Kidney capillary endothelial cell (primary cell): ENCODE measurements at places on chromosomes 3 and 15.

- peak; percentile 47 for DNase-seq
These were observed 283.1 kb upstream of the LRRFIP2 start for GRCh38 chr3:37457378-37458065.

- DNase-seq: no peak
These were observed 296.2 kb downstream of the ZBTB20 start for GRCh38 chr3:114850898-114851297.

GRCh38 chr3:71166339-71167240 is 416.9 kb downstream of the FOXP1 start:
- no peak for DNase-seq

- no peak for DNase-seq
These were observed 25.7 kb downstream of the ACAA1 start for GRCh38 chr3:38111201-38111600.

DNA sequence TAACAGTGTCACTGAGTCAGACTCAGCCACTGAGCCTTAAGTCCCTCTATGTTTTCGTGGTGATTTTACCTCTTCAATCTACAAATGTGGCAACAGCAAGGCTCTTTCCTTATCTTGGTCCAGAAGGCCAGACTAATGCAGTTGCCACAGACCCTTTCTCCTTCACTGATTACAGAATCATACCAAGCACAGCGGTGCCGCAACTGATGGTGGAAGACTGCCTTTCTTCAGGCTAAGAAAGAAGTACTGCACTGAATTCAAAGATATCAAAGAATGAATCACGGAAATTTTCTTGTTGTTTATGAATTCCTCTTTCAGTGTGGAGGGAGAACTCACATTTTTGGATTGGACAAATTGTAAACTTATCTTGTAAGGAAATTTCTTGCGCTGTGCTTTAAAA is 18.6 kb downstream of the DCP1A start:
- DNase-seq: no peak

DNA sequence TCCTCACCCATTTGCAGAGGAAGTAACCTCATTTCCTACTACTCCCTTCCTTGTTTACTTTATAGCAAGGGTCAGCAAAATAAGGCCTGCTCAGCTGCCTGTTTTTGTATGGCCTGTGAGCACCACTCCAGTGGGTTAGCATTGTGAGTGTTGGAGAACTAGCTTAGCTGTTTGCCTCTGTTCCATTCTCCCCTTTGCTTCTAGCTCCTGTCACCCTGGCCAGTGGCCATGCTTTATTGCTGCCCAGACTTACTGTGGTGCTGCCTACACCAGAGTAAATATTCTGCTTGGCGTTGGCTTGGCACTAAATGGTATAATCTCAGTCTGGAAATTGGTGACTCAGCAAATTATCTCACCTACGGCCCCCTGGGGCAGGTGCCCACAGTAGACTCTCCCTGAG is 8.8 kb downstream of the PDCD6IP start:
- peak; percentile 30 for DNase-seq

- no peak for DNase-seq
These were observed 165.1 kb upstream of the ATP10A start for GRCh38 chr15:26028086-26028740.

GRCh38 chr3:60402931-60403330 is 848.3 kb downstream of the FHIT start:
- DNase-seq: no peak

GRCh38 chr15:67134067-67134838 is 68.9 kb downstream of the SMAD3 start:
- no peak for DNase-seq

- no peak for DNase-seq
These were observed 88.0 kb downstream of the NUP210 start for GRCh38 chr3:13332158-13332557.
